ENCODE measurements at places on chromosomes 13 and 19.

- DNase-seq: no peak
Observed at GRCh38 chr13:111314852-111315251, 5.6 kb upstream of the TEX29 start.

DNA sequence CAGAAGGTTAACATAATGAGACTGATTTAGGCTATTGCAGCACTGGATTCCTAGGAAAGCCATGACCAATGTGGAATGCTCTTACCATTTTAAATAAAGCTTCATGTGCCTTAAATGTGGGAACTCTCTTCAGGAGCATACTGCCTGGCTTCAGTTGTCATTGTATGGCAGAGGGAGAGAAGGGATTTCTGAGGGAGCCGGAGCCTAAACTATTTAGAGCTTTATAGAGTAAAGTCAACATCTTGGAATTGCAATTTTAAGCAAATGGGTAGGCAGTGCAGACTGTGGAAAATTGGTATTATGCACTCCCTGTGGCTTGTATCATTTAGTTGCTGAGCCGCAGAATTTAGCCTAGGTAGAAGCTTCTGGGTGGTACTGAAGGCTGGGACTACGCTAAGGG, 2041.4 kb downstream of the PCDH9 start:
- DNase-seq: no peak

DNA sequence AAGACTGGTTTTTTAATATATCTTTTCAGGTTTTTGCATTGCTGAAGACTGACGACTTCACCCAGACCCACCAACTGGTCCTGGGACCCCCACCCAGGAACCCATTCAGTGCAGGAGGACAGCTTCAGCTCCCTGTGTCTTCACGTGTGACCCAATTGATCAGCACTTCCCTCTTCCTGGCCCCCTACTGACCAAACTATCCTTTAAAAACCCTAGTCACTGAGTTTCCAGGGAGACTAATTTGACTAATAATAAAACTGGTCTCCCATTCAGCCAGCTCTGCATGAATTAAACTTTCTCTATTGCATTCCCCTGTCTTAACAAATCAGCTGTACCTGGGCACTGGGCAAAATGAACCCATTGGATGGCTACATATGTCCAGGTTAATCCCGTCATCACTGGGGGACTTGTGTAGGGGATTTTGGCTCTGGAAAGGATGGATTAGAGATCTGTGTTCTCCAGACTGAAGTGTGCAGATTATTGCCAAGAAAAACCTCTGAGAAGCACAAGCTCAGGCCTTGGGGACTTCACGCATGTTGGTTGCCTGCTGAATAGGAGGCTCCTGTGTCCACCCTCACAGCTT, 16.3 kb upstream of the PARP4 start:
- no peak for DNase-seq

- no peak for DNase-seq
Observed at GRCh38 chr19:5477451-5478215, 22.4 kb downstream of the ZNRF4 start.

GRCh38 chr19:58551577-58552471, 3.1 kb downstream of the CHMP2A start:
- no peak for DNase-seq

GRCh38 chr19:55459950-55460657, 1.3 kb downstream of the ISOC2 start:
- no peak for DNase-seq
